ENCODE measurements at places on chromosomes 11 and 22. TPM values are rescaled to one million over a fixed set of nuclear protein-coding genes. Genes with fewer than 3 reads are reported as not detected.

Gene APOA5
- total RNA-seq = not detected

Gene KRTAP5-7
- not detected for total RNA-seq

Gene KDM4E
- not detected for total RNA-seq

Gene DEFB131B
- total RNA-seq = not detected

All from skeletal muscle tissue (tissue), 5 donors.